ENCODE measurements at places on chromosomes 12 and 14.

DNA sequence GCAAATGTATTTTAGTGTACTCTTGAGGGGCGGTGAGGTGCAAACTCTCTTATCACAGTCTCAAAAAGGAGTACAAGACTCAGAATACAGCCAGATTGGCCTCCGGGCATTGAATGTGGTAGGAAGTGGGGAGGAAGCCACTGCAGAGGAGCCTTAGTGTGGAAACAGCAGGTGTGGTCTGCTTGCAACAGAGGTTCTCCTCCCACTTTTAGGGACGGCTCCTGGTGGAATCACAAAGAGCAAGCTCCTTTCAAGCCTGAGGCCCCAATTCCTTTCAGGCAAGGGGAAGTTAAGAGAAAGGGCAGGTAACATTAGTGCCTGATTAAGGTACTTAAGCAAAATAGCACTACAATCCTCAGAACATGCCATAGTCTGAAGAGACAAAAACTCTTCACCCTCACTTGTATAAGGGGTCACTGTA is 23.7 kb upstream of the SLC2A3 start:
- DNase-seq, result no peak

DNA sequence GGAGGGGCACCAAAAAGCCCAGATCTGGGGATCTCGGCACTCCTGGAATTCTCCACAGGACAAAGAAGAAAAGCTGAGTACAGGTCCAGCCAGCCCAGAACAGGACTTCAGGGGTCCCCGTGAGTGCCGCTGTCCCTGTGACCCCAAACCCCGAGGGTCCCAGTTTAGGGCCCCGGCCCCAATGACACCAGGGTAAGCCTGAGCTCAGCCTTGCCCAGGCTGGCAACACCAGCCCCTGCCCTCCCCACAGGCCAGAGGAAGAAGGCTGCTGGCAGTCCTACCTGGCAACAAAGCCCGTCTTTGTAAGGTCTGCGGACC is 1.8 kb downstream of the CDK2AP1 start:
- DNase-seq, result no peak

DNA sequence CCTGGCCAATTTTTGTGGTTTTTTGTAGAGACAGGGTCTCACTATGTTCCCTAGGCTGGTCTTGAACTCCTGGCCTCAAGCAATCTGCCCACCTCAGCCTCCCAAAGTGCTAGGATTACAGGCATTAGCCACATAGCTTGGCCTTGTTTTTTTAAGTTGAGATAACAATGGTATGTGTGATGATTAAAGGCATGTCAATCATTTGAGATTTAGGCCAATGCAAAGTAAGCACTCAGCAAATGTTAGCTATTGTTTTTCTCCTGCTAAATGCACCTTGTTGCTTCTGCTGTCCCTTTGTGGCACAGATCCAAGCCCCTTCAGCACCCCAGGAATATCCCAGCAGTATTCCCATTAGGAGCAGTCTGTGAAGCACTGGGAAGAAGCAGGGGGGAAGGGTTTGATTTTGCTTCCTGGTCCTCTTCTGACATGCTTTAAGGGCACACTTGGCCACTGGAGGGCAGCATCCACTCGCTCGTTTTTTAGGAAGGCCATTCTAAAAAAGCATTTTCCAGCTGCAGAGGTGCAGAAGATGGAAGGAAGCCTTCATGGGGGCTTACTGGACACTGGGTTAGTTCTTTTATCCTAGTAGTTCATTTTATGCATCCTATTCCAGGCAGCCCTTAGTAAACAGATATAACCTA is 70.2 kb upstream of the ZFP36L1 start:
- DNase-seq, result peak; percentile 81

- DNase-seq, result no peak
These were observed 11.3 kb downstream of the ABHD12B start for GRCh38 chr14:50882932-50883826.

DNA sequence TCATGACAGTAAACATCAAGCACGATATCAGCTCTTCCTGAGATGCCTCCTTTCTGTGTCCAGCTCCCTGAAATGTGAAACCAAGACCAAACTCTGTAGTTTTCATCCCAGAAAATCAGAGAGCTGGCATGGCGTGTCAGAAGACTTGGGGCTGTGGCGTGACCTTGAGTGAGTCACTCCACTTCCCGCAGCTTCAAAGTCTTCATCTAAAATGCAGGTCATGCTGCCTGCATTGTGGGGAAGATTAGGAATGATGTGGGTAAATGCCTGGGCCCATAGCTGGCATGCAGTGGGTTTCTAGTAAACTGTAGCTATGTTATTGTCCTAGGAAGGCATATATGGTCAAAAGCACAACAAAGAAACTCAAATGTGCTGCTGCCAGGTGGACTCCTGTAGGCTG is 28.8 kb downstream of the OAS2 start:
- DNase-seq, result no peak

DNA sequence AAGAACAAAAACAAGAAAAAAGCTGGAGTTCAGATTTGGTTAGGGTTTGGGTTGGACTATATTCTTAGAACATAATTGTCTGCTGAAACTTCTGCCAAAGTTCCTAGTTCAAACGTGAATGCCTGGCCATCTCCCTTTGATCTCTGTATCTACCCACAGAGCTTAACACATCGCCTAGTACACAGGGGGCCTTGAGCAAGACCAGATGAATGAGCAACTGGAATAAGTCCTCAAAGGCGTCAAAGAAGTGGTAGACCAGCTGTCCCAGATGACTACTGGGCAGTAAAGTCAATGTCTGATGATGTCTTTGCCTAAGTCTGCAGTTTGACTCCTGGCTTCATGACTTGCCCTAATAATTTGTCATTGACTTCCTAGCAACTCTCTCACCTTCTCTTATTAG is 13.9 kb upstream of the STAB2 start:
- DNase-seq, result no peak

GRCh38 chr12:45587877-45588533 is 141.5 kb upstream of the ARID2 start:
- DNase-seq, result no peak

- no peak for DNase-seq
These were observed 101.2 kb upstream of the DAAM1 start for GRCh38 chr14:59087240-59087639.

DNA sequence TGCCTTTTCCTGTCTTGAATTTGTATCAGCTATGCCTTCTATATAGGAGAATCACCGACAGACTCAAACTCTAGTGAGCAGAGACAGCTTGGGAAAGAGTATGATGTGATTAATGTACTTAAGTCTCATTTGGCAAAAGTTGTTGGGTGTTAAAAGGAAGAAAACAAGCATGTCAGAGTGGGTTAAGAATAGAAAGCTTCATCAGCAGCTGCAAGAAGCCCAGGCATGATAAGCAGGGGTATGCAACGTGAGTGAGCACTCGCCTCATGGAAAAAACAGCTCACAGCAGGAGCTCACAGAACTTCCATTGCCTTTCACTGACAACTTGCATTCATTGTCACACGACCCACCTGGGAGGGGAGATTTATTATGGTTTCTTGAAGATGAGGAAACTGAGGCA is 35.9 kb upstream of the WNK1 start:
- no peak for DNase-seq

DNA sequence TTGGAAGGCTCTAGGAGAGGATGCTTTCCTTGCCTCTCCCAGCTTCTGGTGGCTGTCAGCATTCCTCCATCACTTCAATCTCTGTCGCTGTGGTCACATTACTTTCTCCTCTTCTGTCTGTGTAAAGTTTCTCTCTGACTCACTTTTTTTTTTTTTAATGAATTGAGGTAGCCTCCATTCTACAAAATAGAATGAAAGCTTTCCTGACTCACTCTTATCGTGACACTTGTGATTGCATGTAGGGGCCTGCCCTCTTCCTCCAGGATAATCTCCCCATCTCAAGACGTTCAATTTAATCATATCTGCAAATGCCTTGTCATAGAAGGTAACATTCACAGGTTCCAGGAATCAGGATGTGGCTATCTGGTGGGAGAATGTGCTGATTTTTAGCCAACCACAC is 153.5 kb upstream of the HMGA2 start:
- DNase-seq, result no peak

- no peak for DNase-seq
These were observed 2.4 kb downstream of the CCDC177 start for GRCh38 chr14:69572030-69572840.

- DNase-seq, result no peak
These were observed 196.1 kb upstream of the ALG10B start for GRCh38 chr12:38120438-38120837.

GRCh38 chr12:64611341-64612284 is 1.3 kb downstream of the RASSF3 start:
- no peak for DNase-seq

DNA sequence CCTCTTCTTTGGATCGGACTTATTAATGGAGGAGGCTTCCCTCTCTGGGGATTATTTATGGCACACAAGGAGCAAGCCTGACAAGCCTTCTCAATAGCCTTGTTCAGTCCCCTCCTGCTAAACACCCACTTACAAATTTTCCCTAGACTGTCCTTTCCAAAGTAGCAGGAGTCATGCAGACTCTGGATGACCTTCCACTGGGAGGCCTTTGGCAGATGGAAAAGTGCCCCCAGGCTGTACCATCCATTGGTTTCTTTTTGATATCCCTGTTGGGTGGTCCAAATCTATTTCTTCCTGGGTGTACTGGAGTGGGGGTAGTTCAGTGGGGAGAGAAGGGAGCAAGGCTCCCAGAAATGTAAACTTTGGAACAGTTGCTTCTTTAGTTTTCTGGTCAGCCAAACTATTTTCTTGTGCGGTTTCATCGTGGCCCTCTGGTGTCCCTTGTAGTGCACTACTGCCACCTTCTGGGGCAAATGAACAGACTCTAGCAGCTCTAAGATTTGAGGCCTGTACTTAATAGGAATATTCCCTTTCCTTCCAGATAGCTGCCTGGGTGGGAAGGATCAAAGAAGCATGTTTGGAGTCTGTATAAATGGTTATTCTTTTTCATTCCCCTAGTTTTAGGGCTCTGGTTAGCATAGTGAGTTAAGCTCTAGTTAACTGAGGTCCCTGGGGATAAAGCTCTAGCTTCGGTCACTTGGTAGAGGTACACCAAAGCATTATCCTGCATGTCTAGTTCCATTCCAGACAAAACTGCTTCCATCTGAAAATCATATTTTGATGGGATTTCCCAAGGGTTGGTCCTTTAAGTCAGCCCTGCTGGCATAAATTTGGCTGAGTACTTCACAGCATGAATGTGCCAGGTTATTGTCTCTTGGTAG is 409.5 kb downstream of the SLC6A15 start:
- peak; percentile 63 for DNase-seq

DNA sequence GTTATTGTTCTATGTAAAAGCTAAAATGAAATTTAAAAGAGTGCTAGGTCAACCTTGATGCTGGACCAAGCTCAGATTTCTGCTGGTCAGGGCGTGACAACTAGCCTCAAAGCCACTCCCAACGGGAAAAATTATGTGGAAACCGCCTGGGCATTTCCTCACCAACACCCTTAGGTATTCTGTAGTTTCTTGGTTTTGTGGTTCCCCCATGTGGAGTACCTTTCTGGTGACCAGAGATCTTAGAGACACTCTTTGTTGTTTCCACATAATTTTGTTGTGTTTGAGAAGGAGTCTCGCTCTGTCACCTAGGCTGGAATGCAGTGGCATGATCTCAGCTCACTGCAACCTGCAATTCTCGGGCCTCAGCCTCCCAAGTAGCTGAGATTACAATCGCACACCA is 119.9 kb downstream of the DENND5B start:
- no peak for DNase-seq

DNA sequence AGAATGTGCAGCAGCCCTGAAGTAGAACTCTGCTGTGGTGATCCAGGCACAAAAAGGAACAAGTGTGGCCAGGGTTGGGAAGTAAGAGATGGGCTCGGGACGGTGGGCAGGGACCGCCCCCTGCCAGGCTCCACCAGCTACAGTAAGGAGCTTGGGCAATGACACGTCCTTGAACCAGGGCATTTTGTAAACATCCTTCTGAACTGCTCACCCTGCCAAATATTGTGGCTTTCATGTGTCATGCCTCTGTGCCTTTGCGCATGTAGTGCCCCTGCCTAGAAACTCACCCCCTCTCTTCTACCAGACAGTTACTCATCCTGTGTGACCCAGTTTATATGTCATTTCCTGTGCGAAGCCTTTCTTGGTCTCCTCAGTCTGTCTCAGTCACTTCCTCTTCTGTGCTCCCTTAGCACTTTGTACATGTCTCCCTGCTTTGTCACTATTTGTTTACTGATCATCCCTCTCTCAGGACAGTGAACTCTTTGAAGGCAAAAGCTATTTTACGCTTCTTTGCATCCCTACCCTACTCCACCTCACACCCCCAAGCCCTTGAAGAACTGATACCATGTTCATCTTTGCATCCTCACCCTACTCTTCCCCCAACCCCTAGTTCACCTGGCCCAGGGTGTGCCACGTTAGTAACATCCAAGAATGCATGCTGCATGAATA is 108.9 kb upstream of the PLEKHG7 start:
- DNase-seq, result no peak

DNA sequence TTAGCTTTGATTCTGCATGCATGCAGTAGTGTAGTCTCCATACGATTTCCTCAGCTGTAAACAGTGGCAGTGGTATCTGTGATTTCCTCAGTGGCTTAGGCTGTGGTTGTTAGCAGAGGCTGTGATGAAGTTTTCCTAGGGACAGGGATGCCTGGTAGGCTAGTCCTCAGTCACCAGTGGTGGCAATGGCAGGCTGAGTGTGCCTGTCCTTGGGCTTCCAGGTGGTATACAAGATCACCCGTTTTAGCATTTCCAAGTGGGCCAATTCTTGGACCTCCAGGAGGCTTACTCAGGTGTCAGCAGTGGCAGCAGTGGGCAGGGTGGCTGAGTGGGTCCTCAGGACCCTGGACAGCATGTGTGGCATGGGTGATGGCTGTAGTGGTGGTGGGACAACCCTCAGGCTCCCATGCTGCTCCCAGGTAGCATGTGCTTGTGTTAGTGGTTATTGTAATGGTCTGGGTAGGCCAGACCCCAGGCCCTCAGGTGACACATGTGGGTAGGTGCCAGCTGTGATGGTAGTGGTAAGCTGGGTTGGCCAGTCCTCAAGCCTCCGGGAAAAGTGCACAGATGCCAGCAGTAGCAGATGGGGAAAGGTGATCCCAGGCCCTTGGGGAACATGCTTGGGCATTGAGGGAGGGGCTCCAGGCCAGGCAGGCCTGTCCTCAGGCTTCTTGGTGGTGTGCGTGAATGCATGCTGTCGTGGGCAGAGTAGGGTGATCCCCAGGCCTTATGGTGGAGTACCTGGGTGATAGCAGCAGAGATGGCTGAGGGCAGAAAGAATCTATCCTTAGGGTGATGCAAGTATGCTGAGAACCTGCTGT is 146.5 kb downstream of the PAPOLA start:
- DNase-seq, result no peak

DNA sequence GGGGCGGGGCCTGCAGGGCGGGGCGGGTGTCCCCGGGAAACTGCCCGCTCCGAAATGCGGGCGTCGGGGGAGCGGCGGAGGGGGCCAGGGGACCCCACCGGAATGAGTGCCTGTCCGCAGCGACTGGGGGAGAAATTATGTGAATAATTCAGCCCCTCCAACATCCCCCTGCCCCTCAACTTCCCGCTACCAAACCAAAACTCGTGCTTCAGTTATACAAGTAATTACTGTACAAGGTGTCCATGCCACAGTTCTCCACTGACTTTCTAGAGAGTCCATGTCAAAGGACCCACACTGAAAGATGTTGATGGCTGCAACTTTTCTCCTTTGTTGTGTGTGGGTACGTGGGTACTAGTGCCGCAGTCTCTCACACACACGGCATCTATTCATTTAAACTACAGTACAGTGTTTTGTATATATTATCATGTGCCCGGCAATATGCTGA is 414 bp upstream of the CDK17 start:
- DNase-seq, result no peak
